ENCODE measurements at places on chromosomes 1 and 21.
A peak's percentile ranks its signal among the peaks of the same experiment; 100 is the strongest.

GRCh38 chr21:16309250-16309971 is 579.6 kb downstream of the USP25 start:
- DNase-seq, result no peak

- DNase-seq, result no peak
Observed at GRCh38 chr1:45395582-45395981, 55.3 kb upstream of the MUTYH start.

DNA sequence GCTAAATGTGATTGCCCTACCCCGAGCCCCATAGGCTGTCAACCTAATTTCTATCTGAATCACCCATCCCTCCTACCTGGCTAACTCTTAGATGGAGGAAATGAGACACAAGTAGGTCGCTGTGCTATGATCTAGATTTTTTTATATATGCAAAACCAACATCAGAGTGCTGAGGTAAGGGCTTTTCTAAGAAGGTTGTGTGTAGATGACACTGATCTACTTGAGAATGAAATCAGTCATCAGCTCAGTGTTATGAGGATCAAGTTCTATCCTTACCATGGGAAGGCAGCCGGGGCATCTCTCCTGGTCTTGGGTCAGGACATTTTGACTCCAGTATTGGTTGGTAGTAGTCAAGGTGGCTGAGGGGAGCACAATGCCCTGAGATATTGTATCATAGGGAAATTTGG is 23.6 kb downstream of the SLAMF1 start:
- DNase-seq, result no peak

DNA sequence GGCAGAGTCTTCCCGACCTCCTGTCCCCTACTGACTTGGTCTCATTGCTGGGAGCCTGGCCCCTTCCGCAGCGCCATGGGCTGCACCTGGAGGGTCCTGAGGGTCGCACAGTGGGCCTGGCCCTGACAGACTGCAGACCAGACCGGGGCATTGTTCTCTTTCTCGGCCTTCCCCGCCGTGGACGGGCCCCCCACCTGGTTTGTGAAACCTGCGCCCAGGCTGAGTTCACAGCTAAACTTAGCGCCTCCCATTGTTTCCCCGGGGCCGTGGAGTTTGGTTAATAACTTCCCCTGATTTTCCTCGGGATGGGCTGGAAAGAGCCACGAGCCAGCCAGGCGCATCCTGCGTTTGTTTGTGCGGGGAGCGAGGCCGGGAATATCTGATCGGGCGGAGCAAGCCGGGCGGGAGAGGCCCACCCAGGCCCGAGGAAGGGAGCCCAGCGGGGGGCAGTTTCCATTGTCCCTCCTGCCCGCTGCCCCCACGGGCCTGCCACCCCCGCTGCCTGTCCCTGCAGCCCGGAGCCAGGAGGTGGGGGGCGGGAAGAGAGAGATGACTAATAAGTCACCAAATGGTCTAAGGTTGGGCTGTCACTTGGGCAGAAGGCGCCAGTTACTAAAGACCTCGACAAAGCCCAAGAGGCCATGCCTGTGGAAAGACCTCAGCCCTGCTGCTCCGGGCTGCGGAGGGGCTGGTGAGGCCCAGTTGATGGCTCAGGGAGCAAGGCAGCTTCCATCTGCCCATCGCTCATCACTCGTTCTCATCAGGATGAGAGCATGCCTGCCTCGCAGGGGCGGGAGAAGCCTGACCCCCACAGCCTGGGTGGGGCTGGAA is 39.0 kb upstream of the ARHGEF16 start:
- DNase-seq, result no peak

- no peak for DNase-seq
Observed at GRCh38 chr1:192284927-192285326, 31.9 kb upstream of the RGS21 start.

GRCh38 chr1:31666263-31666963 is 21.7 kb upstream of the PEF1 start:
- no peak for DNase-seq

- no peak for DNase-seq
Observed at GRCh38 chr1:184792450-184792969, 37.9 kb upstream of the EDEM3 start.

- no peak for DNase-seq
Observed at GRCh38 chr1:42950116-42950481, 8.6 kb downstream of the SLC2A1 start.

GRCh38 chr1:41479000-41479807 is 5.3 kb downstream of the EDN2 start:
- peak; percentile 37 for DNase-seq

- no peak for DNase-seq
Observed at GRCh38 chr1:24868016-24868875, 61.8 kb downstream of the RUNX3 start.

GRCh38 chr1:16958475-16958874 is 21.9 kb downstream of the MFAP2 start:
- no peak for DNase-seq

DNA sequence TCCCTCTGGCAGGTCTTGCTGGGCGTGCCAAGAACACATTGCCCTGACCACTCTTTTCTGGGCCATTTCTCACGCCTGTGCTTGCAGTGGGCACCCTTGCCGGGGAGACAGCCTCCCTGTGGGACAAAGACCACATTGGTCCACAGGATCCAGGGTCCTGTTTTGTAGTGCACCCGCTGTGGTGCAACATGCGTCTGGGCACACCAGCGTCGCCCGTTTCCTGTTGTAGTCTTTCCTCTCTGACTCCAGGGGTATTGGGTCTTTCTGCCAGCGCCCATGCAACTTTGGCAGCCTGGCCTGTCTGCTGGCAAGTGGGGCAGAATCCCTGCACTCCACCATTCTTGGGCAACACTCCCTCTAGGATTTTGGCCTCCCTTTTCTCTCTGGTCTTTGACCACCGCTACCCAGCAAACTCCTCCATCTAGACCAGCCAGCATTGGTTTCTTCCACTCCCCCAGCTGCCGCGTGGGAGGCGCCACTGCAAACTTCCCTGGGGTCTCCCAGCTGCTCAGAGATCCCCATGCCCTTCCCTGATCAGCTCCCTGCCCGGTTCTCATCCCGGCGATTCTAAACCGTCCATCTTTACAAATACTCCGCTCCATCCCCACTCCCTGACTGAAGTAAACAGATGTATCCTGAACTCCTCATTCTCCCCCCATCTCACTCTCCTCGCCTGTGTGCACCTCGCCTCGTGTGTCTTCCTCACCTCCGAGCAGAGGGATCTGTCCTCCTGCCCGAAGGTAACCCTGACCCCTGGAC is 1.2 kb upstream of the TPRG1L start:
- no peak for DNase-seq

- DNase-seq, result no peak
Observed at GRCh38 chr1:101112051-101112780, 86.6 kb upstream of the DPH5 start.

DNA sequence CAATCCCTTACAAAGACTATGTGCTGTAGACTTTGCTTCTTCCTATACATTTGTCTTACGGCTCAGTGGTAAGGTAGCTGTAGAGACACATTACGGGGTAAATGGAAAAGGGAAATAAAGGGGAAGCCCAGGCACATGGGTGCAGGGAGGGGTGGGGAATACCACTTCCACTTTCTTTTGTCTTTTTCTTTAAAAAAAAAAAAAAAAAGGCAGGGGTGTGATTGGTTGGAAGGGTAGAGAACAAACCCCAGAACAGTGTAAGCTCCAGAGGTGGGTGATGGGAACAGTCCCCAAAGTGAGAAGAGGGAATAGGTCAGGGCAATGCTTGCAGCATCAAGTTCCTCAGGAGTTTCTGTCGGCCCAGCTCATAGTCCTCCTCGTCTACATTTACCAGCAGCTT is 3.9 kb downstream of the NIT1 start:
- DNase-seq, result no peak

- DNase-seq, result peak; percentile 17
Observed at GRCh38 chr1:63593886-63594605, 835 bp downstream of the PGM1 start.

GRCh38 chr1:94986783-94987182 is 59.9 kb upstream of the CNN3 start:
- no peak for DNase-seq

- peak; percentile 57 for DNase-seq
Observed at GRCh38 chr1:21963477-21964217, 13.2 kb upstream of the CELA3B start.

- no peak for DNase-seq
Observed at GRCh38 chr21:19590044-19590443, 1186.5 kb upstream of the TMPRSS15 start.

DNA sequence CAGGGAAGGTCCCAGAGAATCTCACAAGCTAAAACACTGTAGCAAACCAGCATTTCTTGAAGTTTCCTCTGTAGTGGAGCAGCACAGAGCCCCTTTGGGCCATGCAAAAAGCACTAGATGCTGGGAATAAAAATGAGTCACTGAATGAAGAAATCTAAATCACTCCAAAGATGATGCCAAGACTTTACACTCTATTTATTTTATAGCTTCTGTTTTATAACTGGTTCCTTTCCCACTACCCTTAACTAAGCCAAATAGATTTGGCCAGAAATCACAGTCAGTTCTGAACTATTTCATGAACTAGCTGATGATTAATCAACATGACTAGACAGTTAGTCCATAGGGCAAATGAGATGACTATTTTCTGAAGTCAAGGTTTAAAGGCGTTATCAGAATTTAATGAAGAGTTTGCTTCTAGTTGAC is 89.5 kb downstream of the SCMH1 start:
- DNase-seq, result no peak

GRCh38 chr1:199218533-199218932 is 579.7 kb downstream of the PTPRC start:
- DNase-seq, result no peak

GRCh38 chr1:205531191-205532025 is 26.9 kb downstream of the CDK18 start:
- no peak for DNase-seq

GRCh38 chr1:40987439-40988276 is 8.2 kb downstream of the CTPS1 start:
- no peak for DNase-seq

DNA sequence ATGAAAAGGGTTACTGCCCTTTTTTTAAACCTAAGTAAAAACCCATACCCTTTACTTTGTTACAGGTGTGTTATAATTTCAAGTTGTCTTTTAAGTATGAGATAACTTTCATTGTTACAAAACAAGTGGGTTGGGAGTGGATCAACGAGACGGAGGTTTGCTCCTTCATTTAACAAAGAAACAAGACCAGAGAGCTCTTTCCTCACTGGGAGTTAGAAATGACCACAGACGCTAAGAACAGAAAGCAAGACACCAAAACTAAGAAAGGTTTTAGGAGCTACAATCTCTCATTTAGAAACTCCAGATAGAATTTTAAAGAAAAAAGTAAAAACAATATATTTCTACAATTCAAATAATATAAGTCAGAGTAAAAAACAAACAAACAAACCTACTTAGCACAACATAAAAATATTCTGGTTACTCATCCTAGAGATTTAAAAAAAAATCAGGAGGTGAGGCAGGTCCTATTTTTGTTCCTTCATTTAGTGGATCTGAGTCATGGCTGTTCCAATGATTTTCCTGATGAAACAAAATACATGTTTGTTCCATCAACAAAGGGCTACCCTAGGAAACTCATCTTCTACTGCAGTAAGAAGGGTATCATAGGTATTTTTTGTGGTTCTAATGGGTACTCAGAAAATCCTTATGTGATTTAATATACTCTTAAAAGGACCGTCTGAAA is 33.0 kb downstream of the APP start:
- DNase-seq, result no peak

DNA sequence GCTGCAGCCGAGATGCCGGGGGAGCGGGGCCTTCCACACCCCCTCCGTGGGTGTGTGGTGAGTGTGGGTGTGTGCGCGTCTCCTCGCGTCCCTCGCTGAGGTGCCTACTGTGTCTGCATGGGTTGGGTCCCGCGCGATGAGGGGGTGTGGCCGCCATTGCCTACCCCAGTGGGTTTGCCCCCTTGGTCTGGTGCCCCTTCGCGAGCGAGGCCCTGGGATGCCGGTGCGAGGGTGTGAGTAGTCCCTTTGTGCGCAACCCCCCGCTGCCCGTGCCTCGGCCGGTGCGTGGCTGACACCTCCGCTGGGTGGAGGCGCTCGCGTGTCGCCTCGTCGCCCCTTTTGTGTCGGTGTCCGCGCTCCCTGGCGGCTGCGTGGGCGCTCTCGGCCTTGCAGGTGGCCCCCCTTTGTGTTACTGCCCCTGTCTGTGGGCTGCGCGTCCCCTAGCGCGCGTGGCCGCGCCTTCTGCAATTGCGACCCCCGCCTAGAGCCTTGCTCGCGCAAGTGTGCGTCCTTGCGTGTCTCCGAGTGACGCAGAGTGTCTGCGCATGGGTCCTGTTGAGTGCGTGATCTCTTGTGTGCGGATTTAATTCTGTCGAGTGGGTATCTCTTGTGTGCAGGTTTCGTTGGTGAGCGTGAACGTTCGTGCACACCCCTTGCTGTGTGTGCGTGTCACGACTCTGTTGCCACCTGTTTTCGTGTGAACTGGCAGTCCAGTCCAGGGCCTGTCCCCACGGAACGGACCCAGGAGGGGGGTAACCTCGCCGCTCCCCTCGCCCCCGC is 553 bp downstream of the TTC3 start:
- DNase-seq, result peak; percentile 59

DNA sequence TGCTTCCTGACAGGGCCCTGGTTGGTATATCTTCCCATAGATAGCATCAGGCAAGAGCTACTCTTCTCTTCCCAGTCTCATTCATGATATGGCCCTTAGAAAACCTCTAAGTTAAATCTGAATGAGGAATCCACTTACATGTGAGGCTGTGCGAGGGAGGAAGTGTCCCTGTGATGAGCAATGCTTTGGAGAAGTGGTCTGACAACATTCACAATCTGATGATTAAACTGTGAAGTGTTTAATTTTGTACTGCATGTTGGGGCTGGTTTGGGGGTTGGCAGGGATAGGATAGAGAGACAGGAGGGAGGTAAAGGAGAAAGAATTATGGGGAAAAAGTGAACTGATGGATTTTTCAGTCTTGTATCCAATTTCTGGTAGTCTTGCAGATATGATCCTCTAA is 421.2 kb upstream of the DAB1 start:
- DNase-seq, result no peak

- no peak for DNase-seq
Observed at GRCh38 chr1:228094432-228095016, 8.6 kb downstream of the C1orf35 start.

DNA sequence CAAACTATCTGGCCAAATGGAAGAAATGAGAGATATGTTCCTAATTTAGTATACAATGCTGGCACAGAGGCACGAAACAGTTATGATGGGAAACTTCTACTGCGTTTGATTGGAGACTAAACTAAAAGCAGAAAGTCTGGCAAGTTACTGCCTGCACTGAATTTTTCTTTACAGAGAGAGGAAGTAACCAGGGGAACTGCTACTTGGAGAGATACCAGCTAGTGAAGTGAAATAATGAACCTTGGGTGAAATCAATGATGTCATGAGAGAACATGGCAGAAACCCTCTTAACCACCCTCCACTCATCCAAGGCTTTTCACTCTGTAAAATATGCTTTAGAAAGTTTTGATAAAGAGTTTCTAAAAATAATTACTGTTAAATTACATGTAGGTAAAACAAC is 29.3 kb downstream of the NIBAN1 start:
- no peak for DNase-seq
